Stimulated activated CD4-positive, alpha-beta T cell treated with anti-CD3 and anti-CD28 coated beads, Interleukin-15, amount 100 ng/mL, for 48 hours (primary cell): ENCODE measurements at places on chromosomes 12 and 14.

DNA sequence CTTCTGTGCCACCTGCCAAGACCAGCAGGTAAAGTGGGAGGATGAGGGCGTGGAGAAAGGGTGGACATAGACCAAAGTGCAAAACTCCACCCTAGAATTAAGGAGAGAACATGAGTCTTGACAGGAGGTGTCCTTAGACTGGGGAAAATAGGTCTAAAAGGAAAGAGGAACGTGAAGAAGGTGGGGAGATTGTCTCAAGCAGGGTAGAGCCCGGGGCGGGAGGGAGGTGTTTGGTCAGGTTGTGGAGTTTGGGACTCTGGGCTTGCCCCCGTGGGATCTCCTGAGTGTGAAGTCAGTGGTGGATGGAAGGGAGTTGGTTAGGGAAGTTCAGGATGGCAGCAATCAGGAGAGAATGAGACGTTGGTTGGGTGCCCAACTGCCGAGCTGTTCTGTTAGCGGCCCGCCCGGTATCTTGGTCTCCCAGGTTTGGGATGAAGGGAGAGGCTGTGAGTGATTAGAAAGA lies 386 bp downstream of the DGKA start:
- DNase-seq, result no peak

- DNase-seq, result no peak
Measured at GRCh38 chr12:31387011-31387410, 61.1 kb upstream of the SINHCAF start.

- DNase-seq, result peak; percentile 38
Measured at GRCh38 chr12:130281153-130281799, 56.4 kb upstream of the PIWIL1 start.

GRCh38 chr14:54098536-54098935 lies 141.9 kb upstream of the BMP4 start:
- no peak for DNase-seq

- no peak for DNase-seq
Measured at GRCh38 chr14:33692762-33693161, 258.1 kb downstream of the EGLN3 start.
